ENCODE measurements at places on chromosomes 12 and 14.

- no peak for DNase-seq
These were observed 880 bp upstream of the FLRT2 start for GRCh38 chr14:85528897-85529631.

- DNase-seq, result peak; percentile 71
These were observed 157.6 kb downstream of the DPF3 start for GRCh38 chr14:72736308-72736707.

DNA sequence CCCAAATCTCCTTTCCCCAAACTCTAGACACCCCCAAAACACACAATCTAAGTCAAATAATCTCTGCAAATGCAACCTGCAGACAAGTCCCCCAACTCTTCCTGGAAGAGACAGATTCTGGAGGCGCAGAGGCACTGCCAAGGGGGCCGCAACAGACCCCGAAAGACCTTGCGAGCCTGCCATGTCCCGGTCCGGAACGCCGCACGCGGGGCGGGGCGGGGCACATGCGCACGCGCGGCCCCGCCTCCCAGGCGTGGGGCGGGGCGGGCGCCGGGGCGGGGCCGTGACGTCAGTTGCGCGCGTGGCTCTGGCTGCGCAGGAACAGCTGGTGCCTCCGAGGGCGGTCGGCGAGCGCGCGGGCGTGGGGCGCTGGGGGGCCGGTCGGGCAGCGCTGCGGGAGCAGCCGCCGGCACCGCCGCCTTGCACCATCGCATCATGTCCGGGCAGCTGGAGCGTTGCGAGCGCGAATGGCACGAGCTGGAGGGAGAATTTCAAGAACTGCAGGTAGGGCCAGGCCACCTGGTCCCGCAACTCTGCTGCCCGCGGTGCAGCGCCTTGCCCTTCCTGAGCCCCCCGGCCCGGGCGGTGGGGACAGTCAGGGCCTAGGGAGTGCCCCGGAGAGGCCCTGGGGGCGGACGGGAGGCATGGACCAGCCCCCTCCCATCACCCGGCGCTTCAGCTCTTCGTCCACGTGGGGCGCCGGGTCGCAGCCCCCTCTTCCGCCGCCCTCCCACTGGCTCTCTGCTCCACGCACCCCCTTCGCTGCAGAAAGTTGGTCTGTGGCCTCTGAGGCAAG lies at the start of gene TMEM120B:
TSS of gene TMEM120B (plus strand) at position 292 of the 796 bp plus-strand sequence. CDS start at position 436, 144 bp downstream.
- DNase-seq, result peak; percentile 70

- peak; percentile 84 for DNase-seq
These were observed 10.2 kb upstream of the SERPINA9 start for GRCh38 chr14:94485944-94486841.

DNA sequence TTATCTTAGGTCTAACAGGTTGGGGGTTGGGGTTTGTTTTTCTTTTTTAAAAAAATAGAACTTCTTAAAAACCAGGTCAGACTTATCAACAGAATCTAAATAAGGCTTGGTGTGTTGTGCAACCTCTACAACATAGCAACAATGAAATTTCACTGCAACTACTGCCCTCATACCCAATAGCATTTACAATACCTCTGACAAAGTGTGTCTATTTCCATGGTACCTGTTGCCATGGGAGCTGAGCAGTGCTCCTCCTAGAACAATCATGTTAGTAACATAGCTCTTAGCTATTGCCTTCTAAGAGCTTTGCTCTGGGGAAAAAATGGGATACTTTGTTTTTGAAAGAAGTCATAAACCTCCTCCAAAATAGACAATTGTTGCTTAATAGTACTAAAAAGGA lies 103.3 kb upstream of the CCDC175 start:
- DNase-seq, result peak; percentile 25

DNA sequence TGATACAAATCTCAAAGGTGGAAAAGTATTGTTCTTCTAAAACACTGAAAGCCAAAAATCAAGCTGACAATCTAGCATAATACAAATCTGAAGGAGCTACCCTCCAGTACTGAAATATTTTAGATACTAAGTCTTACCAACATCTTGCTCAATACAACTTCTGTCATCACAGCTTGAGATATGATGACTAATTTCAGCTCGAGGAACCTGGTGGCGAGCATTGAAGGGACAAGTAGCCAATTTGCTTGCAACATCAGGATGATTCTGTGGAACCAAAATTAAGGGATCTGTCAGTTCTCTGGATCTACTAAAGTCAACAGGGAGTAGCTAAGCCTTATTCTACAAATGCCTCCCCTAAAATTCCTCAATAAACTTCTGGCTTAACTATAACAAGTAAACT lies 10.4 kb downstream of the GTSF1 start:
- no peak for DNase-seq

DNA sequence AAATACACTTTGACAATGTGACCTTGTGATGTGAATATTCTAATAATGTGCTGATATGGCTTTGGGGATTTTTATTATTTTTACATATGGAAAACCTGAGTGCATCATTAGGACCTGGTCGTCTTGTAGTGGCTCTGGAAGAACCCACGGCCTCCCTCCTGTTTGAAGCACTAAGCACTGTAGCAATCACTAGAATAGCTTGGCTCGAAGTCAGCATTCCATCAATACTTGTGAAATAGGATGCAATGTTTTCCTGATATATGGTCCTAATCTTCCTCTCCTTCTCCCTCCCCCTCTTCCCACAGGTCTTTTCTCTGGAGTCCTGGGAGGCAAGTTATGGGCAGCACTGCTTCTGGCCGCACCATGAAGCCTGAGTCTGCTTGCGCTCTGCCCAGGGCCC lies 71.9 kb downstream of the NRXN3 start:
- no peak for DNase-seq

GRCh38 chr14:89801136-89801535 lies 153.4 kb downstream of the EFCAB11 start:
- DNase-seq, result no peak

- DNase-seq, result no peak
These were observed 276.3 kb downstream of the CPNE8 start for GRCh38 chr12:38629064-38629463.

DNA sequence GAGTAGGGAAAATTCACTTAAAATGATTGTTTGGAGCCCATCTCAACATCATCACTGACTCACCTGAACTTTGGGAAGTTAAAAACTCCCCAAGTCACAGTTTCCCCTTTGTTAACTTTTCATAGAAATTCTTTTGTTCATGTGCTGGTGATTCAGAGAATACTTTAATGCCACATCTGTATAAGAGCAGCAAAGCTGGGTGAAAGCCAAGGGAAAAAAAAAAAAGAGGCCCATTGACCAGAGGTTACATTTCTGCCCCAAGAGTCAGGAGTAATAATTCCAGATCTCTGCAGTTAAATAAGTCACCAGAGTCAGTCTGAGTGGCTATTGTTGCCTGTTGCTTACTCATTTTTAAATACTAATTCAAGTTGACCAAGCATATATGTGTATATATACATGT lies 136.4 kb upstream of the LGR5 start:
- no peak for DNase-seq

DNA sequence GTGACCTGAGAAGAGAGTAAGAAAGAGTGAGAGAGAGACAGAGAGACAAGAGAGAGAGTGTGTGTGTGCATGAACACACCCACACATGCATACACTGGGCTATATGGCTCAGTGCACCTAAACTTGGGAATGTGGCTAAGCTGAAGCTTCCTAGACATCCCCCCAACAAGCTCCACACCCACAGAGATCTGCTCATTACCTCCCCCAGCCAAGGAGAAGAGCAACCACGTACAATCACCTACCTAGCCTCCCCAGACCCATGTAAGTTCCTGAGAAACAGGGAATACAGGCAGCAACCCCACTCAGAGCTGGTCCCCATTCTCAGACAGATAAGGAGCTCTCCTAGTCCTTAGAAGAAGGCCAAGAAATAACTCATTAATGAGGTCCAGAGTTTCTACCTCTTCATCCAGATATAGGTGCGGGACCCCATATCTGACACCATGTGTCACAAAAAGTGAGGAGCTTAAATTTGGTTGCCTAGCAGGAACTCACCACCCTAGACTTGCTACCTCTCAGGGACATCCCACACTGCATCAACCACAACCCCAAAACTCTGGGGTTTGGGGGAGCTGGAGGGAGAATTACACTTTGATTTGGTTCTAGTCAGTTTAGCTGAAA lies 9.9 kb downstream of the AJUBA start:
- DNase-seq, result no peak

DNA sequence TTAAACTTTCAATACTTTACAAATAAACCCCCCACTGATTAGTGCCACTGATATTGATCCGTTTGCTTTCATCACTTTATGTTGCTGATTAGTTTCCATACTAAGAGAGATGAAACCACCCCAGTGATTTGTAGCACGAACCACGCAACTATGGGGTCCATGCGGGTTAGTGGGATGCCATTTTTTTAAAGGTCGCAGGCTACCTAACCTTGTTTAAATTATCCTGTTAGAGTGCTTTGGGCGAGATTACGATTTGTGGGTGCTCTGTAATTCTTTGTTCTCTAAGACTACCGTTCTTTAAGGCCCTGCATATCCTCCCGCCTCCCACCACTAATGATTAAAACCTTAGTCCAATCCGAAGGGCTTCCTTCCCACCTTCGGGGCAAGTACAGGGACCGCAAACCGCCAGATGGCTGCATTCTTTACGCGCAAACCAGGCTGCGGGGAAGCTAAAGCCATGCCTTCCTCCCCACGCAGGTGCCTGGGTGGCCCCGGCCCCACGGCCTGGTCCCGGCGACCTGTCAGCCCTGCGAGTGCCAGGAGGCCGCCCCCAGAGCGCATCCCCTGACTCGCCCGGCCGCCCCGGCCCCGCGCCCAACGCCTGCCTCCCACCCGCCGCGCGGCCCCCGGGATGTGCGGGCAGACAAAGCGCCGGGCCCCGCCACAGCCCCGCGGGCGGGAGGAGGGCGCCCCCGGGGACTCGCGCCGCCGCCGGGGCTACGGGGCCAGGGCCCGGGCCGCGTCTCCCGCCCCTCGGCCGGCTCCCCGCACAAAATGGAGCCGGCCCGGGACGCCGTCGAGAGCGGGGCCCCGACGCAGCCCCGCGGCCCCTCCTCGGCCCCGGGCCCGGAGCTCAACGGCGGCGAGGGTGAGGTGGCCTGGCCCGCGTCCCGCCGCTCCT lies 759 bp downstream of the NFYB start:
- peak; percentile 67 for DNase-seq

GRCh38 chr12:1348606-1349005 lies 245.8 kb downstream of the FBXL14 start:
- DNase-seq, result no peak

DNA sequence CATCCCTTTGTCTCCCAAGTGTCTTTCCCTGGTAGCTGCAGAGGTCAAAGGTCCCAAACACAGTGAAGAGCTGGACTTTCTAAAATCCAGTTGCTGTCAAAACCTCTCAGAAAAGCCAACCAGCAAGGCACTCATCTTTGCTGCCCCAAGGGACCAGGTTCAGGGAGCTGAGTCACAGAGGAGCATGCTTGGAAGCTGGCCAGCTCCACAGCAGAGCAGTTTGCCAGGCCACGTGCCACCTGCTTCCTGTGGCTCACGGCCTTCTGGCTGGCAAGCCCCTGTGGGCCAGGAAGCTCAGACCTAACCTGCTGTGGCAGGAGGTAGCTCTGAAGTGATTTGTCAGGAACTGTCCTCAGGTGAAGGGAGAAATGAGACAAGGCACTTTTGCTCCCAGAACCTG lies 3.6 kb downstream of the ISCU start:
- DNase-seq, result peak; percentile 95

GRCh38 chr12:1403417-1403816 lies 191.0 kb downstream of the FBXL14 start:
- DNase-seq, result no peak

DNA sequence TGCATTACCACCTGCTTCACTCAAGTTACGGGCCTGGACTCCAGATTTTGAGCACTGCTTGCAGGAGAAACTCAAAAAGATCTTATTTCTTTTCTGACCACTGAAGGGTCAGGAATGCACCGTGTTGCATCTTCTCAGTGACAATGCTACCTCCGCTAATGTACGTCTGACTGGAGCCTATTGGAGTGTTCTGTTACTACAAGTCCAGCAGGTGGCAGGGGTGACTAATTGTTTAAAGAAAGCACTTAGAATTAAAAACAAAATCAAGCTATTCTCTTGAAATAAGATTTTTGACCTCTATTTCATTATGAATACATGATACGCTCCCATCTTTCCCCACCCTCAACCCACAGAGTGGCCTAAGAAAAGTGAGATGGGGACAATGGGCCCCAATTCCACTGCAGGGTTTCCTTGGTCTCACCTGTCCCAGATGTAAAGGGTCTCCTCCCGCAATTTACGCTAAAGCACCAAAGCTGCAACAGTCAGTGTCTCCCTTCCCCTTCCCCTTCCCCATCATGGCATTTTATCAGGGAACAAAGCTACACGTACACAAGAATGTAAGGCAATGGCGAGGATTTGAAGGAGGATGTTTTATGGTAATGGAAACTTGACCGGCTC lies 2.2 kb downstream of the TBPL2 start:
- DNase-seq, result peak; percentile 81

GRCh38 chr14:102558556-102558955 lies 33.9 kb upstream of the RCOR1 start:
- no peak for DNase-seq

GRCh38 chr12:128551266-128551665 lies 272.5 kb downstream of the SLC15A4 start:
- peak; percentile 33 for DNase-seq

DNA sequence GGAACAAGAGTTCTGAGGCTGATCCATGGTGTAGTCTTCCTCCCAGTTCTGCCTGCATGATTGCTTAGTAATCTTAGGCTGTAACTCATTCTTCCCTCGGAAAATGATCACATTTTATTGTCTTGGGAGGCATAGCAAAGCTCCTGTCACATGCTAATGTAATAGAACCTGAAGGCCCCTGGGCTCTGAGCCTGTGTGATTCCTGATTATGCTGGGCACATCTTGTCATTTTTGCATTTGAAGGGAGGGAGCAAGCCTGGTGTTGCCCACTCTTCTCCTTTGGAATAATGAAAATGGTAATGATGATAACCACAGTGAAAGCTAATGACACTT lies 215.4 kb downstream of the MSRB3 start:
- no peak for DNase-seq

- peak; percentile 85 for DNase-seq
These were observed 38.5 kb downstream of the OAS2 start for GRCh38 chr12:113016796-113017195.

DNA sequence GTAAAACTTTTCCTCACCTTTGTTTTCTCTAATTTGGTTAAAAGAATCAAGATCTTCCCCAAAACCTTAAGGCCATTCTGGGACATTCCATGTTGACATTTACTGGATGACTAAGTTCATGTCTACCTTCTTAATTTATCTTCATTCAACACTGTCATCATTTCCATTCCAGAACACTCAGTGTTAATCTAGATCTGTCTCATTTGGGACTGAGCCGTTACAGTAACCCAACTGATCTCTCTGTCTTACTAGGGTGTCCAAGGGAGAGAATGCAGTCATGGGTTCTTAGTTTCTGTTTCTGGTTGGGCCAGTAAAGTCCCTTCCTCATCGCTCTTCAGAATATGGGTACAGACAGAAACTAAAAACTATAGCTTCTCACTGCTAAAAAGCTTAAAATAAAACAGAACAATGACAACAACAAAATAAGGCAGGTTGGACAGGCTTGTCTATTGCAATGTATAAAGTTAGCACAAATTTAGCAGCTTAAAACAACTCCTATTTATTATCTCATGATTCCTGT lies 144.8 kb downstream of the ASCL1 start:
- DNase-seq, result no peak
